Heart right ventricle (tissue), 16 donors: ENCODE measurements at places on chromosomes 12 and 14. TPM values are rescaled to one million over a fixed set of nuclear protein-coding genes. Genes with fewer than 3 reads are reported as not detected.

DNA sequence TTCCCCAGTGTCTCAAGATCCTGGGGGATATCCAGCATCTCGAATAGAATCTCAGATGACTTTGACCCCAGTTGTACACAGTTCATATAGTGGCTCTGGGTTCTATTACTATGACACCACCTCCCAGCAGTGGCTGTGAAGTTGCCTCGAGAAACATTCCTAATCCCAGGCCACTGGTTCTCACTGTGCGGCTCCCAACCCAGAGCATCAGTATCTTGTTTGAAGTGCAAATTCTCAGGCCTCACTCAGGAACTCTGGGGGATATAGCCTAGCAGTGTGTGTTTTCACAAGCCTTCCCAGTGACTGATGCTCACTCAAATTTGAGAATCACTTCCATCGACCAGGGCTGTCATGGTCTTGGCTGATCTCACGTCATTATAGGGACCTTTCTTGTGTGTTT is 69.3 kb upstream of the IGF1 start:
- DNase-seq: no peak

Gene IAPP
- not detected for total RNA-seq

DNA sequence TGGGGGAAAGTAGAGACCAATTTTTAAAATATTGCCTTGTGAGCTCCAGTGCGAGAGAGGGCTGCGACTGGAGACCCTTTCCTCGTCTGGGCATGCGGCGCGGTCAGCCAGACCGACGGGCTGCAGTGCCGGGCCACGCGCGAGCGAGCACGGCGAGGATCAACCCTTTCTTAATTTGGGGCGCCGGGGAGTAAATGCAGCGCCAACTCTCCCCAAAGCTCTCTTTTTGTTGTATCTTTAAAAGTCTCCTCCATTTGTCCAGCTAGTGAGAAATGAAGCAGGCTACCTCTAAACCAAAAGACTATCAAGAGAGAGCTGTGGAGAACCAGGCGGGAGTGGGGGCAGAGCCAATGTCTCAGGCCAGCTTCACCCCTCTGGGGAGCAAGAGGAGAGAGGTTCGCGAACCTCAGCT is 1.4 kb downstream of the SIX1 start:
- DNase-seq: no peak

- DNase-seq: no peak
Observed at GRCh38 chr12:109732321-109733305, 19.0 kb downstream of the FAM222A start.

GRCh38 chr12:121781484-121781997 is 11.9 kb downstream of the RHOF start:
- no peak for DNase-seq
